ENCODE measurements at places on chromosomes 2 and 18.

- no peak for DNase-seq
Measured at GRCh38 chr2:149463328-149464002, 124.1 kb downstream of the MMADHC start.

DNA sequence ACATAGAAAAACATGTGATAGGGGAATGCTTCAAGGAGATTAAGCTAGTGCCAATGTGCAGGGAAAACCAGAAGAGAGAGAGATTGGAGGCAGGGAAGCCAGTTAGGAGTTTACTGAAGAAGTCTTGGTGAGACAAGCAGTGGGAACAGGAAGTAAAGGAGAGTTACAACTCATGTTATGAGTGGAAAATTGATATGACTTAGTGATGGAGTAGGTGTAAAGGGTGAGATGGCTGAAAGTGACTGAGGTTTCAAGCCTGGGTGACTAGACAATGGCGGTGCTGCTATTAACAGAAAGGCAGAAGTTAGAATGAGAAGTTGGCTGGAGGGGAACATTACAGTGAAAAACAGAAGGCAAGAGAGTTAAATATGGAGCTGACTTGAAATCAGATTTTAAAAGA, 16.5 kb downstream of the DOK1 start:
- DNase-seq: no peak

GRCh38 chr18:76578571-76579300, 83.7 kb upstream of the ZNF516 start:
- DNase-seq: no peak

DNA sequence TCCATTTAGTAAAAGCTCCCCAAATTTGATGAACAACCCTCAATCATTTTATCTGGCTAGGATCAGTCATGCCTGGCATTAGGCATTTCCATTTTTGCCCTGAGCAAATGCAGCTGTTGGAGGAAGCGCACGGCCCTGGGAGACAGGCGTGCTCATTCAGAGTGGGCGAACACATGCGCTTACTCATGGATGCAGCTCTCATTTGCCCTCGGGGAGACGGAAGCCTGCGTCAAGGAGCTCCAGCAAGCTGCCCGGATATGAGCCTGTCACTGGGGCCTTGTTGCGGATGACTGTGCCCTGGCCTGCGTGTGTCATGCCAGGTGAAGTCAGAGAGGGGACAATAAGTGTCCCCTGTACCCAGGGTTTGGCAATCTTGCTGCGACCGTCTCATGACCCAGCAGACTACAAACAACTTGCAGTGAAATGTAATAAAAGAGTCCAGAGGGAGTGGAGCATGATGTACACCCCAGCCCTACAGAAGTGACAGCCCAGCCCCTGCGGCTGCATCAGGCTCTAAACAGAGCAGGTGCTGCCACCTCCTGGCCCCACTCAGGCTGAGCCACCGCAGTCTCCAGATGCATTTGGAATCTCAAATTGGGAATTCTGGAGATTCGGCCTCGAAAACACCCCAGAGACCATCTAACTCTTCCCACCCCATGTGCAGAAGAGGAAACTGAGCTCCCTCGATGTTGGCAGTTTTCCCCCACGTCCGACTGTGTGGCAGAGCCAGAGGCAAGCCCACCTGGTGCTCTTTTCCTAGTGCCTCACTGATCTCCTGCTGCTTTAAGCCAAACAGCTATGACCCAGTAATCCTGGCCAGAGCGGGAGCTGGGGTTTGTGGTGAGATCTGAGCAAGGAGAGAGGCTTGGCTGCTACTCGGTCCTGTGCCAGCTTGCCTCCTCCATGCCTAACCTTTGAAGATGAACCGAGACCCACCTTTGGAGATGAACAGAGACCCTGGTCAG, 105.0 kb upstream of the ALK start:
- DNase-seq: peak; percentile 11

- DNase-seq: no peak
Measured at GRCh38 chr2:222992137-222992536, 59.9 kb upstream of the KCNE4 start.

- no peak for DNase-seq
Measured at GRCh38 chr2:209685963-209686362, 85.7 kb upstream of the UNC80 start.

DNA sequence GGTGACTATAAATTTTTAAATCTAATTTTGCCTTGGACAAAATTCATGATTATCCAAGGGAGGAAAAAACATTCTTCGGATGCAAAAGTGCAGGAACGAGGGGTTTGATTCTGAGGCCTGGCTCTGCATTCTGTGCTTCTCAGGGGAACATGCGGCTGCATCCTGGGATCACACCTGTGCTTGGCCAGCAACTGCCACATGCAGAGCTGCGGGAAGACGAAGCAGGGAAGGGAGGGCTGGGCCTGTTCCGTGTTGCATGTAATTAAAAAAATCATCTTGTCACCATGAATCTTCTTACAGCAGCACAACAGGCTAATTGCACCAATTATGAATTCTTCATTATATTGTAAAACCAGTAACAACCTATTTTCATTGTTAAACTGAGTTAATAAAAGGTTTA, 158.0 kb upstream of the ALKAL2 start:
- DNase-seq: no peak

- DNase-seq: peak; percentile 33
Measured at GRCh38 chr2:213021971-213022899, 129.2 kb downstream of the IKZF2 start.

DNA sequence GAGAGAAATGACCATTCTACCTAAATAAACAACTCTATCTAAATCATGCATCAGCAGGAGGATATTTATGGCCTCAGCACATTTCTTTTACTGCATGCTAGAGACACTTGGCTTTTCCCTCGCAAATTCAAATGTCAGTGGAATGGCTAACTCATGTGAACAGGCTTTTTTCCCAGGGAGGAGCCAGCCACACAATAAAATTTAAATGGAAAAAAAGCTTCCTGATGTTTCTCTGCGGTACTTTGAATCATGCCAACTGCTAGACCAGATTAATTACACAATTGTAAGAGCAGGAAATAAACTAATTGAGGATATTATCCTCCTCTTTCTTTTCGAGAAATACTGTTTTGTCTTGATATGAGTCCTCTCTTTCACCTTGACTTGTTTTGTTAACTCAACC, 676.3 kb downstream of the IRS1 start:
- peak; percentile 55 for DNase-seq

GRCh38 chr2:10495311-10495987, 47.3 kb upstream of the ODC1 start:
- DNase-seq: no peak

DNA sequence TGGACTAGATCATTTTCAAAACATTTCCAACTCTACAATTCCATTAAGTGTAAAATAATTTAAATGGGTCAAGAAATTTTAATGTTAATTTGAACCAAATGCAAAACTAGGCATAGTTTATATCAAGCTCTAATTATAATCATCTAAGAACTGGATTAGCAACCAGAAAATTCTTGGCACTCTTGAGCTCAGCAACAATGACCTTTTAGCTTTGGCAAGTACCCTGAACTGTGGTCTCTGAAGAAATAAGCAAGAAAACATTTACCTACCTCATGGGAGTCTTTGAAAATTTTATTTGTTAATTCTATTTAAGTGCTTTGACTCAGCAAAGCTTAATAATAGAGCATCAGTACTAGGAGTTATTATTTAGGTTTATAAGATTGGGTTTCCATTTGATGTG, 313.2 kb downstream of the SATB2 start:
- DNase-seq: no peak

DNA sequence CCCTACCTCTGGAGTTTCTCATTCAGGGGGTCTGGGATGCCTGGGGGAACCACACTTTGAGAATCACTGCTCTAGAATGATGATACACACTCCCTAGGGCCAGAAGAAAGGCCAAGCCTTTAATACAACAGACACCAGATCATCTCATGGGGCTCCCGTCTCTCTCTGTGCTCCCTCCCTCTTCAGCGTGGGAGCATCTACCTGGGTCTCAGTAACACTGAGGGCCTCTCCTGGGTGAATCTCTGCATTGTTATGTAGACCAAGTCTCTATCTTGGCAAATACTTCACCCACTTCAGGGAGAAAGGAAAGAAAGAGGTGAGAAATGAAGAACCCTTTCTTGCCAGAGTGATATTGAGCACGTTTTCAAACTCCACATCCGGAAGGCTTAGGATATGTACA, 146.8 kb upstream of the MSH6 start:
- DNase-seq: no peak

- peak; percentile 61 for DNase-seq
Measured at GRCh38 chr2:205474741-205475415, 207.4 kb upstream of the NRP2 start.

DNA sequence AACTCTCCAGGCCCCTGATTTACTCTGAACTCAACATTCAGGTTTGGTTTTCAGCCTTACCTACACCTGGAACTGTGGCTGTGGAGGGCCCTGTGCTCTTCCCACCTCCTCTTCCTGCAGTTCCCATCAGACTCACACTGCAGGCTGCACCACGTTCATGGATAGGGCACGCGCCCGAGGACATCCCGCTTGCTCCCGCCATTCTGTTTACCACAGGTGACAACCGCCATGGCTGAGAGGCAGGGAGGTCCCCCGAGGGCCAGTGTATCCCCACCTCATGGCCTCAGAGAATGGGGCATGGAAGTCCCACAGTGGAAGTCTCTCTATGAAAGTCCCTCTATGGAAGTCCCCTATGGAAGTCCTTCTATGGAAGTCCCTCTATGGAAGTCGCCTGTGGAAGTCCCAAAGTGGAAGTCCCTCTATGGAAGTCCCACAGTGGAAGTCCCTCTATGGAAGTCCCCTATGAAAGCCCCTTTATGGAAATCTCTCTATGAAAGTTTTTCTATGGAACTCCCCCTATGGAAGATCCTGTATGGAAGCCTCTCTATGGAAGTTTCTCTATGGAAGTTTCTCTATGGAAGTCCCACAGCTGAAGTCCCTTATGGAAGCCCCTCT, 358.4 kb upstream of the SALL3 start:
- no peak for DNase-seq

DNA sequence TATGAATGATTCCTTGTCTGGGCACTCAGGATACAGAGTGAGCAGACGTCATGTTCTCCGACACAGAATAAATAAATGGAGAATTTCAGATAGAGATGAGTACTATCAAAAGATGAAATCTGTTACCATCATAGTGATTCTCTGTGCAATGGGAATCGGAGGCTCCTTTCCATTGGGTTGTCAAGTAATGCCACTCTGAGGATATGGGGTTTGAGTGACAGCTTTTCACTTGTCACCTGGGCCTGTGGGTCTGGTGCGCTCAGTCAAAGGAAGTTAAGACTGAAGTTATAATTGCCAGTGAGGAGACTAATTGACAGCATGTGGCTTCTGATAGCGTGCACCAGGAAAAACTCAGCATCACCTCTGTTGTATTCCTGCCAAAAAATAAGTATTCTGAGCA, 387.2 kb downstream of the SOX11 start:
- no peak for DNase-seq

DNA sequence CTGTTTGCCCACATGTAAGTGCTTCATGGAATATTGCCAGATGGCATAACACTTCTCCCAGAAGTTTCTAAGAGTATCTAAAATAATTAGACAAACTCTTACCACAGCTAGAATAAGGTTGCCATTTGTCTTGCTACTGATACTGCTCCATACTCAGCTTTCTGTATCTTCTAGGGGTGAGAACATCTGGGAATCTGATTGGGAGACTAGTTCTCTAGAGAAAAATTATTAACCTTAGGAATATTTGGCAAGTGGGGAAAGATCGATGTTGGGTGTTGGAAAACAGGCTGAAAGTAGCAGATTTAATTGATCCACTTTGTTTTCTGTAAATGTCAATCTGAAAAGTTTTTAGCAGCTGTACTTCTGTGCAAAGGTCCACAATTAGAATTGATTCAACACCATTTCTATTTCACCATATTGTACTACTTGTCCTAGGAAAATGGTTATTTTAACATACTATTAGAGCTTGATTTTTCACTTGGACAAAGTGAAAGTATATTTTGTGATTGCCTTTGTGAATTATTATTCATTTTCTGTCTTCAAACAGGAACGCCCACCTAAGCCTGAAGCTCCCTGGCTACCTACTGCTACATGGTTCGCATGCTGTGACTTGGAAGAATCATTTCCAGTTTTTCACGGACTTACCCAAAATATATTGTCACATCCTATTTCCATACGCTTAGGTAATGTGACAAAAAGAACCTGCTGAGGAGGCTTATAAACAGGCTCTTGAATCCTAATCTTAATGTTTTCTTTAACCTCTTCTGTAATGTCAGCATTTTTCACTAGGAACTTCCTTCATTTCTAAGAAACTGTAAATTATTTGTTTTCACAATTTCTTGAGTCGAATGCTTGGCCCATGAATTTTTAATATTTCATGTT, 147.7 kb downstream of the TRABD2A start:
- no peak for DNase-seq

DNA sequence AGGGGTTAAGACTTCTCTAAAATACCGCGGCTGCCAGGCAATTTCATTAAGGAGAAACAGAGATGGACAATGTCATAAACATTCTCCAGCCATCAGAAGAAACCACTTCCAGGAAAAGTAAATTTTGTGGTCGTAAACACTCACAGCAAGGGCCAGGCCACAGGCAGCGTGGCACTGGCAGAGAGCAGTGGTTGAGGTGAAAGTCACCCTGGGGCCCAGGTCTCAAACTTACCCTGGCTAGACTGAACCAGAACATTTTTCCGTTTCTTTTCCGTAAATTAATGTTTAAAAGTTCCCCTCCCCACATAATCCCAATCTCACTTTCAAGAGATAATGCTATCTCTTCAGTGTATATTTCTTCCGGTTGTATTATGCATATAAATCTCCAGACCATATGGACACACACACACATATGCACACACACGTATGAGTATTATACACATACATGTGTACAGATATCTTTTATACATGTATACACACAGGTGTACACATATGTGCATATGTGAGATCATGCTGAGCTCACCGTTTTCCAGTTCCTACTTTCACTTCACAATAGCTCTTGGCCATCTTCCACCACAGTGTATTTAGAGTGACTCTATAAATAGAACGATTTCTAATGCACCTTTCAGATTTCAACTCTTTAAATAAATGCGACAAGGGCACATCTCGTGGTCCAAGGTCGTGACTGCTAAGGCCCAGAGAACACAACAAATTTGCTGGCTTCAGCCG, 90.1 kb downstream of the MALT1 start:
- no peak for DNase-seq

DNA sequence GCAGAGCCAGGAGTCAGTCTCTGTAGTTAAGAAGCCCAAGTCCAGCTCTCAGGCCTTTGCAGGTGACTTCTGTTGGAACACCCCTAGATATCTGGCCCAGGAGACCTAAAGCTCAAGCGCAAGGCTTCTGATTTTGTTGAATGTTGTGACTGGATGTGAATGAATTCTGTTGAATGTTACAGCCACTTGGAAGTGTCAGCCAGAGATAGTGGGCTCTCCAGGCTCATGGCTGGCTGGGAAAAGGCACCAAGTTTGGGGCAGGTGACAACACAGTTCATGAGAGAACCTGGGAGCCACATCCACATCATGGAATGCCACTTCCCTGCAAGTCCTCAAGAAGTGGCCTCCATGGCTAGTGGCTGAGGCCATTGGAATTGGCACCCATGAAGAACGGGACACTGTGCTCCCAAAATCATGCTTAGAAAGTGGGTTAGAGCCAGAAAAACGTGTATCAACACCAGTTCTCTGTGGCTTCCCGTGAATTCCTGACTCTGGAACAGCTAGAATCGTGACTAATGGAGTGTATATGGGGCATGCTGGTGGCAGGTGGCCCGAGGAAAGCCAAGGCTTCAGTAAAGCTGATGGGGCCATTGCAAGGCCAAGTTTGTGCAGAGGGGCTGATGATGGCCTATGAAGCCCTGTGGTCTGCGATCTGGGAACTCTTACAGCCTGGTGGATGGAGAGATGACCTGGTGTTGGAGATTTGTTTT, 30.2 kb downstream of the EDAR start:
- DNase-seq: no peak
